ENCODE measurements at places on chromosomes 11 and 22. TPM values are rescaled to one million over a fixed set of nuclear protein-coding genes. Genes with fewer than 3 reads are reported as not detected.

- no peak for DNase-seq
Measured at GRCh38 chr22:37896181-37896592, 9.9 kb upstream of the MICALL1 start.

DNA sequence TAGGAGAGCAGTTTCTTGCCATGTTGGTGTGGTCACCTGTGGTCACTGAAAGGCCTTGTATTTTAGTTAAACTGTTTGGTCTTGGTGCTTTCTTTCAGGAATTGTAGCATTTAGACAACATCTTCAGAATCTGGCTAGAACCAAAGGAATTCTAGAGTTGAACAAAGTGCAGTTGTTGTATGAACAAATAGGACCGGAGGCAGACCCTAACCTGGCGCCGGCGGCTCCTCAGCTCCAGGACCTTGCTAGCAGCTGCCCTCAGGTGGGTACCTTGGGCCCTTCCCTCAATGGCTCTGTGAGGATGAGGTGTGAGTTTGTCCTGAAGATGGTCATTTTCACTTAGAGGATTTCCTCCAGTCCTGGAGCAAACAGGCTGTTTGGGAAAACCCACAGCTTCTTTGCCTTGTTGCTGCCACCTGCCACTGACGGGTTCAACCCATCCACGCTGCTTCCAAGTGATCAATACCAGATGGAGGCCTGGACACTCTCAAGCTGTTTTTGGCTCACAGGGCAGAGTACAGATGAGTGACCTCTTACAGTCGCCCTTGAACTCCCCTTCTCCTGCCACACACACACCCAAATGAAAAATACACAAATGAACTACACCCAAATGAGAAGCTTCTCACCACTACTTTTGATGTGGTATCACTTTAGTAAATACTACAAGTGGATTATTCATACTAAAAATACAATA, 45.2 kb downstream of the PPP2R1B start:
- DNase-seq = no peak

DNA sequence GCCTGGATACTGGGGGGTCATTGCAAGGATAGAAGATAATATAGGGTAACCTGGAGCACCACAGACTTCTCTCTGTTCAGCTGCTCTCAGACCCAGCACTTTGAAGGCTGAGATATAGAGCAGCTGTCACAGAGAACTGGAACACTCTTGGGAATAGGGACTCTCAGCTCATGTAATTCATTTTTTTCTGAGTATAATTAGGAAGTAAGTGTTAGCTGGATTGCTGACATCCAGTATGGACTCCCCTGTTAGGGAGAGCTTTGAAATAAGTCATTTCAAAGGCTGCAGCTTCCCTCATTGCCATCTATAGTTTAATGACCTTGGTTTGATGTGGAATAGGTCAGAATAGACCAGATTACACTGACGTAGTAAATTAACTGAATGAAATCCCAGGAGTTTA, 120.8 kb upstream of the POU2AF2 start:
- DNase-seq = no peak

GRCh38 chr11:132459736-132460135, 1072.6 kb downstream of the OPCML start:
- DNase-seq = no peak

GRCh38 chr11:103043826-103044678, 47.9 kb downstream of the DCUN1D5 start:
- DNase-seq = no peak

DNA sequence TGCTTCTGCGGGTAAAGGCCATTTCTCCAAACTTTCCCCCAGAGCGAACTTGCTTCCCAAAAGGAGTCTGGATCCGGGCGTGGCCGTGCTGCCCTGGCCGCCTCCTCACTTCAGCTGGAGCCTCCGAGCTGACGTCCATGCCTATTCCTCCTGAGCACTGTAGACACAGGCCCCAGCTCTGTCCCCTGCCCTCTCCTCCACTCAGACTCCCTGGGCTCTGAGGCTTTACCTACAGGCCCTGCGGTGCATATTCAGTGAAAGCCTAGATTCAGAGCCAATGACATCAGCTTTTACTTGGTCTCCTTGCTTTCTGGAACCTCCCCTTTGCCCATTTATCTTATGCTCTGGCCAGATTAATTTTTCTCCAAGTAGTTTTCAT, 9.7 kb downstream of the LRP5 start:
- DNase-seq = no peak

DNA sequence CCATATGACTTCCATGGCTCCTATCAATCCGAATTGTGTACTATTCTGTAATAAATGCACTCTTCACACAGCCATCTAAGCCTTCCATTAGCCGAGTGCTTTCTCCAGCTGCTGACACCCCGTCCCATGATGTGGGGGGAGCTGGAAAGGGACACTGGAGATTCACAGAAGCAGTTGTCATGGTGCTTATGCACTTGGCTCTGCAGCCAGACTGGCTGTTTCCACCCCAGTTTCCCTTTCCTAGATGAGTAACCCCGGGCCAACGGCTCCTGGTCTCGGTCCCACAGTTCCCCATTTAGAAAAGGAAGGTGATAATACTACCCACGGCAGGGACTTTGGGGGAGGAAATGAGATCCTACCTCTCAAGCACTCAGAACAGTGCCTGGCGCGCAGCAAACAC, 244.9 kb upstream of the SYN3 start:
- DNase-seq = no peak

The CRYBB2 gene
- not detected for total RNA-seq

The CSF2RB gene
- 4.5 TPM for total RNA-seq

The VSTM5 gene
- 0.83 TPM for total RNA-seq

All from sigmoid colon (tissue), 7 donors.